Spleen (tissue), 13 donors: ENCODE measurements at places on chromosomes 1 and 21. TPM values are rescaled to one million over a fixed set of nuclear protein-coding genes. Genes with fewer than 3 reads are reported as not detected.

GRCh38 chr1:113231866-113232265 is 158.4 kb upstream of the MAGI3 start:
- no peaks in the 10 kb centered on the region for H3K36me3 ChIP-seq
- no peaks in the 10 kb centered on the region for H3K4me1 ChIP-seq
- H3K4me3 ChIP-seq, result no peak overlapping the region
- DNase-seq, result no peak
- peaks cover 4% of the 10 kb centered on the region for H3K27me3 ChIP-seq
- no peak overlapping the region for H3K27ac ChIP-seq

- H3K27me3 ChIP-seq, result no peaks in the 10 kb centered on the region
- no peak overlapping the region for H3K4me3 ChIP-seq
- DNase-seq, result no peak
- H3K36me3 ChIP-seq, result no peaks in the 10 kb centered on the region
- H3K27ac ChIP-seq, result no peak overlapping the region
These were observed 1.5 kb downstream of the CORT start for GRCh38 chr1:10451287-10451686.

DNA sequence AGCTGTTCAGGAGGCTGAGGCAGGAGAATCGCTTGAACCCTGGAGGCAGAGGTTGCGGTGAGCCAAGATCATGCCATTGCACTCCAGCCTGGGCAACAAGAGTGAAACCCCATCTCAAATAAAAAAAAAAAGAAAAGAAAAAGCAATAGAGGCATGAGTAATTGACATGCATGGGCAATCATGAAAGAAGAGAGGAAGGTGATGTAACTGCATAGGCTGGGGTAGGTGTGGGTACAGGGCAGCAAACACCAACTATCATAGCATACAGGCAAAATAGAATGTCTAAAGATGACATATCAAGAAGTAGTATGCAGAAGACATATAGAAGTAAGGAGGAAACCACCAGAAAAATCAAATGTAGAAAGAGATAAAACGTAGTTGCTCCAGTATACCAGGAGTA is 19.0 kb upstream of the MGST3 start:
- peaks cover 12% of the 10 kb centered on the region for H3K27me3 ChIP-seq
- no peak overlapping the region for H3K27ac ChIP-seq
- H3K4me1 ChIP-seq, result no peaks in the 10 kb centered on the region
- no peak overlapping the region for H3K4me3 ChIP-seq
- no peak for DNase-seq
- H3K36me3 ChIP-seq, result no peaks in the 10 kb centered on the region

GRCh38 chr21:35921471-35921870 is 138.9 kb downstream of the SETD4 start:
- no peak overlapping the region for H3K4me3 ChIP-seq
- H3K36me3 ChIP-seq, result no peaks in the 10 kb centered on the region
- DNase-seq, result no peak
- no peak overlapping the region for H3K27ac ChIP-seq

- H3K4me1 ChIP-seq, result peaks cover 84% of the 10 kb centered on the region
- H3K27me3 ChIP-seq, result no peaks in the 10 kb centered on the region
- peaks cover 2% of the 10 kb centered on the region for H3K36me3 ChIP-seq
These were observed 627 bp downstream of the CERS2 start for GRCh38 chr1:150973836-150974579.

GRCh38 chr1:202800742-202801141 is 7.5 kb downstream of the KDM5B start:
- H3K36me3 ChIP-seq, result no peaks in the 10 kb centered on the region
- no peaks in the 10 kb centered on the region for H3K27me3 ChIP-seq
- H3K4me3 ChIP-seq, result no peak overlapping the region
- DNase-seq, result no peak
- no peak overlapping the region for H3K27ac ChIP-seq

GRCh38 chr1:45065083-45065482 is 53.0 kb downstream of the UROD start:
- no peaks in the 10 kb centered on the region for H3K27me3 ChIP-seq
- no peaks in the 10 kb centered on the region for H3K36me3 ChIP-seq
- H3K4me3 ChIP-seq, result no peak overlapping the region
- H3K4me1 ChIP-seq, result no peaks in the 10 kb centered on the region
- H3K27ac ChIP-seq, result no peak overlapping the region

GRCh38 chr1:153928245-153928644 is 5.5 kb upstream of the GATAD2B start:
- peaks cover 40% of the 10 kb centered on the region for H3K36me3 ChIP-seq
- no peak overlapping the region for H3K4me3 ChIP-seq
- no peaks in the 10 kb centered on the region for H3K27me3 ChIP-seq
- peaks cover 32% of the 10 kb centered on the region for H3K4me1 ChIP-seq

GRCh38 chr1:18947570-18947969 is 8.9 kb downstream of the IFFO2 start:
- DNase-seq, result no peak
- no peaks in the 10 kb centered on the region for H3K36me3 ChIP-seq
- H3K4me1 ChIP-seq, result peaks cover 100% of the 10 kb centered on the region
- H3K27me3 ChIP-seq, result no peaks in the 10 kb centered on the region
- peak overlapping the region; percentile 4 for H3K27ac ChIP-seq
- H3K4me3 ChIP-seq, result no peak overlapping the region

DNA sequence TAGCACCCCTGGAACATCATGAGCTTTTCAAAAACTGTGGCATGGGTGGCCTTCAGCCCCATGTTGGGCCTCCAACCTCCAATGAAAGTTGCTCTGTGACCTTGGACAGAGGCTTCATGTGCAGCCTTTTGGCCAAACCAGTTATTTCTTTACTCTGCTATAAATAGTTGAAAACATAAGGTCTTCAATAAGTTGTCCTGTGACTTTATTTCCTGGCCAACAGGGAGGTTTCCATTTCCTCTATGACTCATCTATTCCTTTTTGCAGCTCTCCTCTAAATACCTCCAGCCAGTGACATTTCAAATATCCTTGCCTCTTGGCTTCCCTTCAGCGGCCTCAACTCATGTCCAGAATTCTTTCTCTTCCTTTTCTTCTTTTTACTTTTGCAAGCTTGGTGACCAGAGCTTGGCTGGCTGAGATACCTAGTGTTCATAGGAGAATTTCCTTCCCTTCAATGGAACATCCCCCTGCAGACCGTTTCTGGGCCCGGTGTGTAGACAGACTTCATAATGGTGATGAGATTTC is 22.7 kb upstream of the TRIM67 start:
- H3K27ac ChIP-seq, result peak overlapping the region; percentile 50
- peaks cover 3% of the 10 kb centered on the region for H3K27me3 ChIP-seq
- H3K36me3 ChIP-seq, result no peaks in the 10 kb centered on the region

GRCh38 chr1:212301580-212301979 is 16.4 kb downstream of the PPP2R5A start:
- H3K4me3 ChIP-seq, result no peak overlapping the region
- H3K27me3 ChIP-seq, result no peaks in the 10 kb centered on the region
- DNase-seq, result no peak
- no peak overlapping the region for H3K27ac ChIP-seq
- no peaks in the 10 kb centered on the region for H3K36me3 ChIP-seq

GRCh38 chr1:110434946-110435345 is 16.0 kb upstream of the PROK1 start:
- H3K4me3 ChIP-seq, result no peak overlapping the region
- no peak overlapping the region for H3K27ac ChIP-seq
- H3K4me1 ChIP-seq, result peaks cover 10% of the 10 kb centered on the region
- H3K36me3 ChIP-seq, result no peaks in the 10 kb centered on the region
- no peak for DNase-seq
- no peaks in the 10 kb centered on the region for H3K27me3 ChIP-seq

GRCh38 chr1:221759436-221759835 is 17.5 kb upstream of the DUSP10 start:
- no peak overlapping the region for H3K4me3 ChIP-seq
- H3K27me3 ChIP-seq, result no peaks in the 10 kb centered on the region
- DNase-seq, result no peak
- H3K36me3 ChIP-seq, result no peaks in the 10 kb centered on the region
- H3K27ac ChIP-seq, result no peak overlapping the region

GRCh38 chr1:24080131-24080530 is 31.8 kb downstream of the MYOM3 start:
- H3K27ac ChIP-seq, result no peak overlapping the region
- no peaks in the 10 kb centered on the region for H3K4me1 ChIP-seq
- no peak for DNase-seq
- H3K27me3 ChIP-seq, result peaks cover 6% of the 10 kb centered on the region
- H3K4me3 ChIP-seq, result no peak overlapping the region
- H3K36me3 ChIP-seq, result no peaks in the 10 kb centered on the region

GRCh38 chr1:109846162-109846561 is 64.5 kb upstream of the CSF1 start:
- no peak for DNase-seq
- H3K4me1 ChIP-seq, result no peaks in the 10 kb centered on the region
- H3K4me3 ChIP-seq, result no peak overlapping the region

- H3K27me3 ChIP-seq, result no peaks in the 10 kb centered on the region
- no peaks in the 10 kb centered on the region for H3K36me3 ChIP-seq
- DNase-seq, result no peak
- H3K4me1 ChIP-seq, result peaks cover 4% of the 10 kb centered on the region
- no peak overlapping the region for H3K4me3 ChIP-seq
These were observed 11.0 kb upstream of the PLA2G2C start for GRCh38 chr1:20197329-20197791.

- H3K27ac ChIP-seq, result no peak overlapping the region
- H3K36me3 ChIP-seq, result no peaks in the 10 kb centered on the region
- H3K4me3 ChIP-seq, result no peak overlapping the region
- H3K4me1 ChIP-seq, result no peaks in the 10 kb centered on the region
- no peaks in the 10 kb centered on the region for H3K27me3 ChIP-seq
- DNase-seq, result peak; percentile 11
These were observed 14.4 kb downstream of the ARMH1 start for GRCh38 chr1:44688760-44689446.

DNA sequence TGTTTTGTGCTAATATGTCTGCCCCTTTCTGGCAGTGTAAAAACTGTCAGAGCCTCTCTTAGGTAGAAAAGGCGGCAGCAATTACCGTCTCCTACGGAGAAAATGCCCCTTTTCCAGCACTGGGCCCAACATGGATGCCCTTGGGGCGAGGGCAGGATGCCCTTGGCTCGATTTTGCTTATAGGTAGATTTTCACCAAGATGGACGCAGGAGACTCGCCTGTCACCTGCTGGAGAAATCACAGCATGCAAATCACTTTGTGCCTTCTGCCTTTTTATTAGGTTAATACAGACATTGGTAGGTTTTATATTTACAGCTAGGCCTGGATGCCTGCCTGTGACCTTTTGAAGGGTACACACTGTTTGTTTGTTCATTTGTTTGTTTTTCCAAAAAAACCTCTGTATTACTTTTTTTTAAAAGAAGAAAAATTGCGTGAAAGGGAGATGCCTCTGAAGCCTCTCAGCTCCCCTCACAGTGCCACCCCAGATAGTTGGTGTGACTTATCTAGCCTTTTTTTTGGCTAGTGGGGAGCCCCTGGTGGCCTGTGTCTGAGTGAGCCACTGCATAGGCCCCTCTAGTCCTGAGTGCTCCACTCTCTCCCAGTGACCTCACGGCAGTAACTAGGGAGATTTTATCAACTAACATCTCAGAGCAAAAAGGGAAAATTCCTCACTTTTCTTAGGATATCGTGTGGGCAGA is 2.5 kb downstream of the ATP1B1 start:
- peaks cover 40% of the 10 kb centered on the region for H3K27me3 ChIP-seq
- H3K4me3 ChIP-seq, result peak overlapping the region; percentile 73
- no peaks in the 10 kb centered on the region for H3K36me3 ChIP-seq
- peak overlapping the region; percentile 69 for H3K27ac ChIP-seq
- no peak for DNase-seq

GRCh38 chr1:235030919-235031596 is 97.6 kb downstream of the TOMM20 start:
- H3K4me3 ChIP-seq, result no peak overlapping the region
- DNase-seq, result peak; percentile 13
- H3K4me1 ChIP-seq, result peaks cover 5% of the 10 kb centered on the region
- H3K27me3 ChIP-seq, result no peaks in the 10 kb centered on the region

GRCh38 chr1:76136894-76137293 is 62.3 kb downstream of the ST6GALNAC3 start:
- H3K36me3 ChIP-seq, result no peaks in the 10 kb centered on the region
- DNase-seq, result no peak
- H3K27me3 ChIP-seq, result no peaks in the 10 kb centered on the region

GRCh38 chr1:9121496-9122409 is 7.1 kb downstream of the GPR157 start:
- H3K36me3 ChIP-seq, result no peaks in the 10 kb centered on the region
- no peaks in the 10 kb centered on the region for H3K27me3 ChIP-seq
- H3K4me1 ChIP-seq, result no peaks in the 10 kb centered on the region
- no peak for DNase-seq
- H3K27ac ChIP-seq, result no peak overlapping the region

DNA sequence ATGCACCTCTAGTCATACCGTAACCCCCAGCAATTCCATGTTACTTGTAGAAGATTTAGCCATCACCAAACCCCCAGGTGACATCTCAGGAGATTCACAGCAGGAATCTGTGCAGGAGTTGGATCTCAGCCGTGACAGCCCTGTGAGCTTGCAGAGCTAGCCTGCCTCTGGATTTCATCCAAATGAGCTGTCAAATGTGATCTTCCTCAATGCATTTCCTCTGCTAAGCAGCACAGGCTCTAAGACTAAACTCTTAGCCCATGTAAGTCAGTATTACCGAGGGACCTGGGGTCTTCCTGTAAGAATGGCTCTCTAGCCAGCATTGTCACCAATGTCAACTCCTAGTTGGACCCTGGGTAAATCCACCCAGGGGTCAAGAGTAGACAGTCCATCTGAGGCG is 41.7 kb downstream of the UMODL1 start:
- no peak overlapping the region for H3K27ac ChIP-seq
- peaks cover 18% of the 10 kb centered on the region for H3K27me3 ChIP-seq
- H3K4me3 ChIP-seq, result no peak overlapping the region
- H3K36me3 ChIP-seq, result no peaks in the 10 kb centered on the region

GRCh38 chr1:59468828-59469428 is 172.0 kb downstream of the FGGY start:
- no peak overlapping the region for H3K27ac ChIP-seq
- no peak for DNase-seq
- no peaks in the 10 kb centered on the region for H3K4me1 ChIP-seq
- H3K27me3 ChIP-seq, result no peaks in the 10 kb centered on the region

GRCh38 chr1:53340660-53341520 is 13.0 kb upstream of the LRP8 start:
- no peak overlapping the region for H3K27ac ChIP-seq
- no peaks in the 10 kb centered on the region for H3K27me3 ChIP-seq
- H3K4me1 ChIP-seq, result no peaks in the 10 kb centered on the region
- H3K4me3 ChIP-seq, result no peak overlapping the region
- no peak for DNase-seq

- H3K36me3 ChIP-seq, result no peaks in the 10 kb centered on the region
- no peak overlapping the region for H3K4me3 ChIP-seq
- DNase-seq, result no peak
- no peaks in the 10 kb centered on the region for H3K4me1 ChIP-seq
- H3K27me3 ChIP-seq, result peaks cover 14% of the 10 kb centered on the region
These were observed 16.1 kb downstream of the HUNK start for GRCh38 chr21:31888936-31889371.

- H3K36me3 ChIP-seq, result no peaks in the 10 kb centered on the region
- H3K4me3 ChIP-seq, result no peak overlapping the region
- no peak for DNase-seq
- H3K27me3 ChIP-seq, result no peaks in the 10 kb centered on the region
- H3K4me1 ChIP-seq, result no peaks in the 10 kb centered on the region
These were observed 341.3 kb downstream of the RWDD3 start for GRCh38 chr1:95575291-95575690.

RAP1GAP gene
- total RNA-seq, result 1.7 TPM

GORAB gene
- 17.4 TPM for total RNA-seq

RORC gene
- total RNA-seq, result 1.5 TPM

ABCB10 gene
- total RNA-seq, result 13.6 TPM

FNBP1L gene
- total RNA-seq, result 6.6 TPM

KANK4 gene
- 0.79 TPM for total RNA-seq

POLR3GL gene
- total RNA-seq, result 34.0 TPM

KAZN gene
- 245 TPM for total RNA-seq

RGS2 gene
- total RNA-seq, result 377 TPM

LCE2B gene
- total RNA-seq, result not detected

S100A9 gene
- total RNA-seq, result 1,517 TPM

RIMKLA gene
- 0.13 TPM for total RNA-seq

TDRD5 gene
- total RNA-seq, result 0.14 TPM

SWT1 gene
- 12.8 TPM for total RNA-seq

MROH9 gene
- total RNA-seq, result not detected
